RCC 7860 (cell line): ENCODE measurements at places on chromosomes 3 and 15.

- DNase-seq, result no peak
Observed at GRCh38 chr3:135500034-135500433, 465.5 kb upstream of the PPP2R3A start.

DNA sequence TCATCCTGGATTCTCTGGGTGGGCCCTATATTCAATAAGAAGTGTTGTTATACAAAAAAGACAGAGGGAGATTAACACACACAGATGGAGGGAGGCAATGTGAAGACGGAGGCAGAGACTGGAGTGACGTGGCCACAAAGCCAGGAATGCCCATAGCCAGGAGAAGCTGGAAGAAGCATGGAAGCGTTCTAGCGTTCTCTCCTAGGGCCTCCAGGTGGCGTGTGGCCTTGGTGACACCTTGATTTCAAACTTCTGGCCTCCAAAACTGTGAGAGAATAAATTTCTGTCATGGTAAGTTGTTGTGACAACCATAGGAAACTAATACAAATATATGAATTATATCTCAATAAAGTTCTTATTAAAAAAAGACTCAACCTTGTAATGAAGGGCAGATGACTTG lies 21.3 kb downstream of the THBS1 start:
- DNase-seq, result no peak

DNA sequence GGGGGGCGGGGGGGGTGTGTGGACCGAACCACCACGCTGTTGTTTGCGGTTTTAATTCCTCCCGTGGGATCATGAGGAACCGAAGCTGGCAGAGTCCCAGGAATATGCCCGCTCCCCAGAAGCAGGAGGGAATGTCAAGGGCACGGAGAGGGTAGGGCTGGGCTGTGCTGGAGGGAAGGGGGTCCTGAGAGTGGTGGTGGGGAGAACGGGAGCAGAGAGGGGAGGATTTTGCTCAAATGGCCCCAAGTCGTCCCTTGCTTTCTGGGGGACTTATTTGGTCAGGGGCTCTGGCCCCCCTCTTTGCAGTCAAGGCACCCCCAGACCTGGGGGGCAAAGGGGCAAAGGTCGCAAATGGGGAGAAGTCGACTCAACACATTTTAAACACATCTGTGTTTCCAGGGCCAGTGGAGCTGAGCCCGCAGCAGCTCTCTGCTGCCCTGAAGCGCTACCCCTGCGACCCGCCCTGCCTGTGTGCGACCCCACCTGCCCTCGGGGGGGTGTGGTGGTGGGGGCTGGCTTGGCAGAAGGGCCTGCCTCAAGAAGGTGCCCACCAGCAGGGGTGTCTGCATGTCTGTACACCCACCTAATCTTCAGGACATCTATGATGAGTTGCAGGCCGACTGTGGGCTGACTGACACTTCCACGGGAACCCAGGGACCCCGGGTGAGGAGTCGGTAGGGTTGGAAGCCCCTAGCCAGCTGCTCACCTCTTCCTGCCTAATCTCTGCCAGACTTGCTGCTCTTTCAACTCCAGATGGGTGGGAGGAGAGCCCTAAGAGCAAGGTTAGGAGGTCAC lies 602 bp upstream of the ATP2B2 start:
- no peak for DNase-seq

GRCh38 chr3:156985711-156986110 lies 159.6 kb downstream of the LEKR1 start:
- DNase-seq, result no peak

- DNase-seq, result no peak
Observed at GRCh38 chr3:12768579-12769527, 9.8 kb upstream of the TMEM40 start.

GRCh38 chr3:42101048-42101447 lies 9.9 kb downstream of the TRAK1 start:
- peak; percentile 9 for DNase-seq

DNA sequence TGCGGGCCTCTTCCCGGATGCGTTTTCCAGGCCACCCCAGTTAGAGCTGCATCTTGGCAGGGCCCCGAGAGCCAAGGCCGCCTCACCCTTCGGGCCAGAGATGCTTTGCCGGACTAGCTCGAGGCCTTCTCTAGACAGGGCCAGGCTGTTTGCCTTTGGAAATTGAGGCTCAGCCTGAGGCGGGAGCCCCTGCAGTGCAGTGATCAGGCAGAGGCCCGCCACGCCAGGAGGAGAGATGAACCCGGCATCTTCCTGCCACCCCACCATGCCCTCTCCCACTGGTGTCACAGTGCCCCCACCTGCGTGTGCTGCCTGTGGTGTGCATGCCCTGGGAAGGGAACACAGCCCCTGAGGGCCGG lies 8.9 kb upstream of the ROPN1B start:
- DNase-seq, result no peak

DNA sequence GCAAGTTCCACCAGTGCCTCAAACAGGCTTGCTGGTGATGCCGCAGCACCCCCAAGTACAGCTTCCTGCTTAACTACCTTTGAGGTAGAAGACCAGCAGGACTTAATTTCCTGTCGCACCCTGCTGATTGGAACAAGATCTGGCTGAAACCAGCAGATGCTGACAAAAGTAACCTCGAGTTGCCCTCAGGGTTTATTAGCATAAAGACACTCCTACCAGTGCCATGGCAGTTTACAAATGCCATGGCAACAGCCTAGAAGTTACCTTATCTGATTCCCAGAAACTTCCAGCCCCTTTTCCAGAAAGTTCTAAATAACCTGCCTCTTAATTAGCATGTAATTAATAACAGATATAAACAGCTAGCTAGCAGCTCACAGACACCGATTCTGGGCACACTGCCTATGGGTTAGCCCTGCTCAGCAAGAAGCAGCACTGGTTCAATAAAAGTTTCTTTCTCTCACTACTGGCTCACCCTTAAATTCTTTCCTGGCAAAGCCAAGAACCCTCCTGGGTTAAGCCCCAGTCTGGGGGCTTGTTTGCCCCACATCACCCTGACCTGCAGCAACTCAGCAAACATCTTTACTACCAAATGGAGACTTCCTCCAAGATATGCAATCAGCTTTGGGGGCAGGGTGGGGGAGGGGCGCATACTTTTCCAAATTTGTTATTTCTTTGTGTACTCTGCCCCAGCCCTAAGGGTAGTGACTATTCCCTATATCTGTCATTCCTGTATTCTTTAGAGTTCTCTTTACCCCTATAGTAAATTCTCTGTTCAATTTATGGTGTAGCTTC lies 54.2 kb downstream of the MAP4 start:
- DNase-seq, result no peak

DNA sequence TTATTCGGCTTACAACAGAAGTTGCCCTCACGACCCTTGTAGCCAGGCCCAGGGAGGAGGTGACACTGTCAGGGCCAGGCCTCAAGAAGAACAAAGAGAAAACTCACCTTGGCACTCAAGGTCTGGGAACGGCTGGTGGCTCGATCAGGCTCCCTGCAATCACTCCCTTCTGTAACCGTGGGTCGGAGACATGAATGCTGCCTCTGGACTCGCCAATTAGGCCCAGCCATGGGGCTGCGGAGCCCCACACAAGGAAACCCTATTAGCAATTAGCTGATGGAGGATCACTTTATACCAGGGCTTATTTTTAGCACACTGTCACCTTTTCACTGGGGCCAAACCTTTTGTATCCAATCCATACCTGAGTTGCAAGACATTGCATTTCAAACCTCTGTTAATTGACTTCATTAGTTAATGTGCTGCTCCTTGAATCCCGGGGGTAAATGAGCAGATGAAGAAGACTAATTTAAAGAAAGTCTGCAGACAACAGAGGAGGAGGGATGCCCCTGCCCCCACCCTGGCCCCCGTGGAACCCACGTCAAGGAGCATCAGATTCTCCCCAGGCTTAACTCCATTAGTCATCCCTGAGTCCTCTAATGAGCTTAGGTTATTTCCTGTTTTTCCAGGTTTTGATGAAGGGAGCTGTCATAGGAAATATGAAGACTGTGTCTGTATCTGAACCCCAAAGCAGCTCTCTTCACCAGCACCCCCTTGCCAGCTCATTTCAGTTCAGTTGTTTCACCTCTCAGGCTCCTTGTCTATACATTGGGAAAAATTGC lies 255.3 kb downstream of the RORA start:
- DNase-seq, result no peak

DNA sequence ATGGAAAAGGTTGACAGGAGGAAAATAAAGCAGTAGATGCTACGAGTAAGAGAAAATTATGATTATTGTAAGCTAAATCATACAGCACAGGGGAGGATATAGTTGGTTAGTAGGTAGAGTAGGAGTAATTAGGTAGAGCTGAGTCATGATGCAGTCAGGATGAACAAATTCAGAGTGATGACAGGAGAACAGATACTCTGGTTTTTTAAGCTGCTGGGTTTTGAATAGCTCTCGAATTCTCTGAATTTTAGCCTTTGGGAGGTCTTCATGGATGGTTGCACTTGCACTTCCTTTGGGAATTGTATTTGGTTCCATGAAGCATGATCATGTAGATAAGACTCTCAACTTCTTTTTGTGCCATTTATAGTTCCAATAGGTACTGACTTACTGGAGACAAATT lies 96.2 kb downstream of the ECT2 start:
- DNase-seq, result peak; percentile 97

DNA sequence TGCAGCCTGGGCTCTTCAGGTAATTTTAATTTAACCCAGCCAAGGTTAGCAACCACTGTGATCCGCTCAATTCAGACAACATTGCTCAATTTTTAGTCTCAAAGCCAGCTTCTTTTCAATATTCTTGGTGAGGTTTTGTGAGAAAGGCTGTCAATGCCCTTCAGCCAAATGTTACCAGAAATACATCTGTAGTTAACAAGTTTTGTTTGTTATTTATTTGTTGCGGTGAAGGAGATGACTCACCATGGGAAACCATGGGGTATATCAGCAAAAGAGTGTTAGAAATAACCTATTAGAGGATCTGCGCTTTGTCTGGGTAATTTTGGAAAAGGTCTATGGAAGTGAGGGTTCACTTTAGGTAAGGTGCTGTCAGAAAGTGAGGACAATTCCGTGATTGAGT lies 5.0 kb downstream of the SLC9C1 start:
- no peak for DNase-seq

DNA sequence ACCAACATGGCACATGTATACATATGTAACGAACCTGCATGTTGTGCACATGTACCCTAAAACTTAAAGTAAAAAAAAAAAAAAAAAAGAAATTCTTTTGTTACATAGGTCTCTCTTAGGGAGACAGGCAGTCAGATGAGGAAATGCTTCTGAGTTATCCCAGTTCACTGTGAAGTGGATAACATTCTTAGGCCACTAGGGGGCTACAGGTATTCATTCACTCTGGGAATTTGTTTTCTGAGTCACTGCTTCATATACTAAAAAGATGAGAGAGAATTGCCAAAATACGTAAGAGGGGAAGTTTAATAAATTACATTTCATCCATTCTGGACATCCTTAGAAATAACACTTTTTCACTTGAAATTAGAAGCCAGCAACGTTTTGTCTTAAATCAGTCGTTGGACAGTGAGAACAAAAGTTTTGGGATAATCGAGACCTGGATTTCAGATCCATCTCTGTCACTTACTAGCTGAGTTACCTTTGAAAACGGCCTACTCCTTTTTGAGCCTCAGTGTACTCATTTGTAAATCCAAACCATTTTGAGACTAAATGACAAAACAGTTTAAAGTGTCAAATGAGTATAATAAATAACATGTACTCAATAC lies 738.4 kb upstream of the ALCAM start:
- peak; percentile 34 for DNase-seq

GRCh38 chr3:123028233-123028828 lies 768 bp upstream of the SEMA5B start:
- DNase-seq, result peak; percentile 51

DNA sequence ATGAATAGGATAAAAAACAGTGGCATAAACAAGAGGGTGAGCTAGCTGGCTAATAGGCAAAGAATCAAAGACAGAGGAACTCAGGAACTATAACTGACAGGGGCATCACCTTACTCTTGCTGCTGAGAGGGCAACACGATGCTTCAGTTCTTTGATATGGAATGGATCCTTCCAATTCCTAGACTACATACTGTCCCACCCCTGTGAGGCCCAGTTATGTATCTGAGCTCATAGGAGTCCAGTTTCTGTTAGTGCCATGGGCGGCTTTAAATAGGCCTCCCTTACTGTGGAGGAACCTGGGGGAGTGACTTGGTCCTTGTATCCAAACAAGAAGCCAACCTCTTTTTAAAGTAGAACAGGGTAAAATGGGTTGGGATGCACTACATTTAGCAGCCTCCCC lies 37.3 kb downstream of the CD47 start:
- DNase-seq, result no peak

DNA sequence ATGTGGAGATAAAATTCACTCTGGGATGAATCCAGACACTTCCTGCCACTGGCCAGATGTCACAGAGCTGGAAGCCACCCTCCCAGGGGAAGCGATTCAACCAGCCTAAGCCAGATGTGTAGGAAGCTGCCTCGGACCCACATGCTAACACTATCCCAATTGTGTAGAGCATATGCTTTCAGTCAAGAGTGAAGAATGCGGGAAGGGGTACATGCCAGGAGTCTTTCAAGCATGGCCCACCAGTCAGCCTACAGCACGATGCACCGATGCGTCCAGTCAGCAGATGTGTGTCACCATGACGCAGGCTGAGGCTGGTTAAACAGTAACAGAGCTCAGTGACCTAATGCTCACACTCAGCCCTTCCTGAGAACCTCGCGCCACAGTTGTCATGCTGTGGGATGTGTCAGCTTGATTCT lies 38.8 kb upstream of the BNC1 start:
- peak; percentile 100 for DNase-seq

- DNase-seq, result peak; percentile 39
Observed at GRCh38 chr3:150970665-150971324, 1.7 kb downstream of the CLRN1 start.

- DNase-seq, result no peak
Observed at GRCh38 chr15:58484791-58485600, 53.2 kb downstream of the LIPC start.

- DNase-seq, result peak; percentile 42
Observed at GRCh38 chr3:99250272-99250671, 348.8 kb upstream of the DCBLD2 start.

DNA sequence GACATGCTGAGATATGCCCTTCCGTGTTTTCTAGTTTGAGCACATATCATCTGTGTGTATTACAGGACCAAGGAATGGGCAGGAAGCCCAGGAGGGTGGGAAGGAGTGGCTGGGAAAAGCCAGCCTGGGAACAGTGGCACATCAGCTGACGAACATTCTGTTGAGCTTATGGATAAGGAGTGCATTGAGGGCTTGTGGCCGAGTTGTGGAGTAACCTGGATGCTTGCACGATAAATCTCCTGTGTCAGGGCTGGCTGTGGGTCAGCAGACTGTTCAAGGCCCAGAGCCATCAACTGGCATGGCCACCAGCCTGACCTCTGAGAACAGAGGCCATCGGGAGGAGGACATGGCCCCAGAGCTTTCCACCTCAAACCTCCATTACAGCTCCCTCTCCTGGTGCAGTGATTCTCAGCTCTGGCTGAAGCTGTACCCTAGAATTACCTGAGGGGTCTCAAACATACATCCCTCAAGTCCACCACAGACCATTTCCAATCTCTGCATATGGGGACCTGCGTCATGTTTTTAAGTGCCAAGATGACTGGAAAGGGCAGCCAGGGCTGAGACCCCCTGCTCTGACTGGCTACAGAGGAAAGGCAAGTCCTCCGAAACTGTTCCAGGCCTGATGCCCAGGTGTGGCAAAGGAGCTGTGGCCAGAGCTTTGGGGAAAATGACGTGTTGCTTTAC lies 4.8 kb upstream of the VILL start:
- no peak for DNase-seq
